Activated CD8-positive, alpha-beta memory T cell treated with anti-CD3 and anti-CD28 coated beads, Interleukin-2, amount 50 U/mL, for 48 hours (primary cell): ENCODE measurements at places on chromosomes 1 and 21.
A peak's percentile ranks its signal among the peaks of the same experiment; 100 is the strongest.

DNA sequence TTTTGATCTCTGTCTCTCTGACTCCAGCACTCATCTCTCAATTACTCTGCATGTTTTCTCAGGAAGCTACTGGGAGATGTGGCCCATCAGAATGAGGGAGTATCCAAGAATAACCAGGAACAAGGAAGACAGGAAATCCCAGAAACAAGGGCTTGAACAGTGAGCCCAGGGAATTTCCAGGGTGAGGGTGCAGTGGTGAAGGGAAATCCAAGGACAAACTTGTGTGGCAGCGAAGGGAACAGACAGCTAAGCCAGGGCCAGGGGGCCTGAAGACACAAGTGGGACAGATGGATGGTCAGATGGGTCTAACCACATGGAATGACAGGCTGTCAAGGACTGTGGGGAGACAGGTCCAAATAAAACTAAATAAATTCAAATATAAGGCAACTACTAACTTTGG is 121.8 kb upstream of the ERRFI1 start:
- DNase-seq = no peak

DNA sequence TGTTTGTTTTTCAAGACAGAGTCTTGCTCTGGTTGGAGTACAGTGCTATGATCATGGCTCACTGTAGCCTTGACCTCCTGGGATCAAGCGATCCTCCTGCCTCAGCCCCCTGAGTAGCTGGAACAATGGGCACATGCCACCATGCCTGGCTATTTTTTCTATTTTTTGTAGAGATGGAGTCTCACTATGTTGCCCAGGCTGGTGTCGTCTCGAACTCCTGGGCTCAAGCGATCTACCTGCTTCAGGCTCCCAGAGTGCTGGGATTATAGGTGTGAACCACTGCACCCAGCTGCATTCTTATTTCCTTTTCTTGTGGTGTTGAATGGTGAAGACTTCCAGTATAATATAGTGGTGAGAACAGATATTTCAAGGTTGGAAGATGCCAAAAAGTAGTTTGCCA is 28.0 kb downstream of the B3GALT5 start:
- no peak for DNase-seq

DNA sequence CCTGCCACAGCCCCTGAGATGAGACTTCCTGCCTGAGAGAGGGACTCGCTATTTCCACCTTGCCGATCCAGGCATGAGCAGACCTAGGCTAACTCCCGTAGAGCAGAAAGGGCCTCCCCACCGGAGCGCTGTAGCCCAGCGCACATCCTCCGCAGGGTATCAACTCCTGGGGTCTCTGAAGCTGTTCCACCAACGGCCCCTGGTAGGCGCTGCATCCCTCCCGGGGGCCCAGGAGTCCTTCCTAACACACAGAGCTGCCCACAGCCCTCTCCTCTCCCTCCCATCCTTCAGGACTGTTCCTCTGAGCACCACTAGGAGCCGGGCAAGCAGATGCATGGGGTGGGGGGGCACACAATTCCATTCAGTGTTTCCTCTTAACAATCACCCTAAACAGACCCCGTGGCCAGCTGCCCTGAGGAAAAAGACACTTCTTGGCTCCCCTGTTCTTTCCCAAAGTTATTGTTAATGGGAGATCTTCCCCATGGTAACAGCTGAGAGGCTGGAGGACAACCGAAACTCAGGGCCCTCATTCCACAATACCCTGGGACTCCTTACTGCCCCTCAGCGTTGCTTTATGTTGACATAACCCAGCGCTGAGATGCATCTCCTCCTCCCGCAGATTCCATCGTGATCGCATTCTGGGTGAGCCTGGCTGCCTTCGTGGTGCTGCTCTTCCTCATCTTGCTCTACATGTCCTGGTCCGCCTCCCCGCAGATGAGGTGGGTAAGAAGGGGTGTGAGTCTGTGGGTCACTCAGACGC is 7.5 kb downstream of the MRAP start:
- no peak for DNase-seq

DNA sequence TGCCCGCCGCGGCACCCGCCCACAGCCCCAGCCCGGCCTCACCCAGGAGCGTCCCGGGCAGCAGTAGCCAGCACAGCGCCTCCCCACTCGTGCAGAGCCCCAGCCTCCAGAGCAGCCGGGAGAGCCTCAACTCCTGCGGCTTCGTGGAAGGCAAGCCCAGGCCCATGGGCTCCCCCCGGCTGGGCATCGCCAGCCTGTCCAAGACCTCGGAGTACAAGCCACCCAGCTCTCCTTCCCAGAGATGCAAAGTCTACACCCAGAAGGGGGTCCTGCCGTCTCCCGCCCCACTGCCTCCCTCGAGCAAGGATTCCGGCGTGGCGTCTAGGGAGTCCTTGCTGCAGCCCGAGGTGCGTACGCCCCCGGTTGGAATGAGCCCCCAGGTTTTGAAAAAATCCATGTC is 531.2 kb downstream of the KIF26B start:
- no peak for DNase-seq

- DNase-seq = no peak
Observed at GRCh38 chr1:179881642-179882252, 338 bp upstream of the TOR1AIP1 start.

DNA sequence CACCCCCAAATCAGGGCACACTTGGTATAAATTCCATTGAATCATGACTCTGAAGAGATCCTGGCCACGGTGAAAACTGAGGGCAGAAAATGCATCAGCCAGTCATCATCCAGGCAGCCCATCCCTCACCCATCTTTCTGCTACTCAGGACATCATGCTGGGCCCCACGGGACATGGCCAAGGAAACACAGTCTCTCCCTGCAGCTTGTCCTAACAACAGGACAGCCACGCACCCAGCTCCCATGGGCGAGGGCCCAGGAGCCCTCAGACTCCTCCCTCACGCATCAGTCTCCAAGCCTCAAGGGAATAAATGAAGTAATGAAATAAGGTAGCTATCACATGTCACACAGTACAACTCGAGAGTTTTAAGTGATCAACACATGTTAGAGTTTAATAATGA is 37.8 kb downstream of the ELK4 start:
- DNase-seq = peak; percentile 51

DNA sequence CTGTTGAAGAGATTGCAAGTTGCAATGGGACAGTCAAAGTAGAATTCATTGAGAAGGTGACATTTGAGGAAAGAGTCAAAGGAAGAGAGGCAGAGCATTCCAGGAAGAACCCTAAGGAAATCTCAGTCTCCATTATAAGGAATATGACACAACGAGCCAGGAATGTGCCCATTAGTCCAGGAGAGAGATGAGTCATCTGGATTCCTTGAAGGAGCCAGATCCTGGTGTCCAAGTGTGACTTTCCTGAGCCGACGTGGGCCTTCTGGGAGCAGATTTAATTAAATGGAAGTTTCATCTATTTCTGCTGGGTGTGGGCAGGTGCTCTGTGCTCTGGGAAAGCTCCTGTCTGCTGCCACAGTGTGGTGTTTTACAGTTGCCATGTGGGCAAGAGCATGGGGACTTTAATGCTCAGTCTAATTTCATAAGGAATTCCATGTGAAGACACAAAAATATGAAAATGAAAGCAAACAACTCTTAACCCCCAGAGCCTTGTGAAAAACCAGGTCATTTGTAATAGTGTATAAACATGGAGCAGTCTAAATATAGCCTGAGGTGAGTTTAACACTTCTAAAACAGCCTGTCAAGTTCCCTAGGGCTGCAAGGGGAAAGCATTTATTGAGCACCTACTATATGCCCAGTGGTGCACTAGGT is 111.4 kb upstream of the ARTN start:
- no peak for DNase-seq

- no peak for DNase-seq
Observed at GRCh38 chr1:159829273-159829634, 2.6 kb downstream of the SLAMF8 start.

GRCh38 chr1:18009478-18009961 is 98.1 kb upstream of the IGSF21 start:
- DNase-seq = no peak

- DNase-seq = no peak
Observed at GRCh38 chr1:215911406-215911968, 344.4 kb downstream of the KCTD3 start.

GRCh38 chr1:110628323-110629105 is 22.4 kb upstream of the KCNA2 start:
- DNase-seq = no peak

GRCh38 chr1:54542962-54543539 is 5.0 kb upstream of the ACOT11 start:
- no peak for DNase-seq

GRCh38 chr1:65435987-65436386 is 15.5 kb downstream of the LEPR start:
- no peak for DNase-seq

DNA sequence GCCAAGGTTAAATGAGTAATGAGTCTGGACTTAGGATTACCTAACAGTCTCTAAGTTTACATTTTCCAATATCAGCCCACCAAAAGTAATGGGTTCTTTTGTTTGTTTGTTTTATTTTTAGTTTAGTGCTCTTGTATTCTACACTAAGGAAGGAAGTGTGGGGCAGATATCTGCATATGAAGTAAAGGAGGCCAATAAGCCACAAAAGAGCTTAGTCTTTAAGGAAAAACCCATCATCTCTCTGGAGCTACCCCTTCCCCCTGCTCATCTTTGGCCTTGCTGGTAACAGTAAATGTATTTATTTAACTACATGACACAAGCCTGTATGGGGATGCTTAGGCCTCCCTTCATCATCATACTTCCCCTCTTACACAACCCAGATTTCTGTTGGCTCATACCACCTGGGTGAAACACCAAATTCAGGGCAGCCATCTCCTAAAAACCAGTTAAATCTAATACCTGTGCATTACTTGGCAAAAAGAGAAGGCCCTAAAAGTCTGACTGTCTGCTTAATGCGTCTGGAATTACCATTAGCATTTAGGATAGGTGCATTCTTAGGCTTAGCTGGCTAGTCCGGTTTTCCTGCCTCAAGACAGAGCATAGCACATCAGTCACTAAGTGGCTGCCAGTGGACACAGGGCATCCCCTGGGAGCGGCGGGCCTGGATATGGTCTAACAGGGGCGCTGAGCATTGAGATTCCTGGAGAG is 96.8 kb upstream of the ADGRL2 start:
- no peak for DNase-seq

DNA sequence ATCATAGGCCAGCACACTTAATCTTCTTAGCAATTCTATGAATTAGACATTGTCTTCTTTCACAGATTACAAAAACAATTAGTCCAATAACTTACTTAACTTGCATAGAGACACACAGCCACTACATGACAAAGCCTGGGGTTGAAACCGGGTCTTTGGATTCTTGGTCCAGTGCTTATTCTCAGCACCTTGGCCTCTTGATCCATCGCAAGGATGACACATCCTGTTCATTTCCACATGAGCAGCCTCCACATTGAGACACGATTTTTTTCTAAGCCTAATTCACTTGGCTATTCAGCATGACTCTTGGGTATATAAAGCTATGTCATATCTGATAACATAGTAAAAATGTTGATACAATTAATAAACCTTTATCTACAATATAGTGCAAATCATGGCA is 221.0 kb upstream of the FOXD3 start:
- DNase-seq = no peak

- DNase-seq = no peak
Observed at GRCh38 chr1:31523769-31524168, 52.5 kb upstream of the TINAGL1 start.

GRCh38 chr1:177209357-177209756 is 38.6 kb downstream of the BRINP2 start:
- no peak for DNase-seq

- no peak for DNase-seq
Observed at GRCh38 chr1:245906207-245906606, 600.9 kb downstream of the SMYD3 start.

DNA sequence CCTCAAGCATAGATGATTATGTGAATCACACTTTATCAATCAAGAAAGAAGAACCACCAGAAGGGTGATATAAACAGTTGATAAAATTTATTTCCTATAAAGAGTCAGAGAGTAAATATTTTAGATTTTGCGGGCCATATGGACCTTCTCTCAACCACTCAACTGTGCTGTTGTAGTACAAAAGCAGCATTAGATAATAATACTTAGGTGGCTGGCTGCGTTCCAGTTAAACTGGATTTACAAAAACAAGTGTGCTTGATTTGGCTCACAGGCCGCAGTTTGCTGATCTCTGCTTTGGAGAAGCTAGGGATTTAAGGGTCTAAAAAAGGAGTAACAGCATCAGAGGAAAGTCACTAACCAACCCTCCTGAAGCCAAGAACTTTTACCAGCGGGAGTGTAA is 1406.0 kb downstream of the KCNT2 start:
- no peak for DNase-seq

- DNase-seq = no peak
Observed at GRCh38 chr1:107244709-107245500, 104.1 kb downstream of the NTNG1 start.

GRCh38 chr1:85275701-85276214 is 674 bp downstream of the BCL10 start:
- DNase-seq = no peak

- DNase-seq = no peak
Observed at GRCh38 chr1:11488201-11488770, 9.3 kb downstream of the DISP3 start.

DNA sequence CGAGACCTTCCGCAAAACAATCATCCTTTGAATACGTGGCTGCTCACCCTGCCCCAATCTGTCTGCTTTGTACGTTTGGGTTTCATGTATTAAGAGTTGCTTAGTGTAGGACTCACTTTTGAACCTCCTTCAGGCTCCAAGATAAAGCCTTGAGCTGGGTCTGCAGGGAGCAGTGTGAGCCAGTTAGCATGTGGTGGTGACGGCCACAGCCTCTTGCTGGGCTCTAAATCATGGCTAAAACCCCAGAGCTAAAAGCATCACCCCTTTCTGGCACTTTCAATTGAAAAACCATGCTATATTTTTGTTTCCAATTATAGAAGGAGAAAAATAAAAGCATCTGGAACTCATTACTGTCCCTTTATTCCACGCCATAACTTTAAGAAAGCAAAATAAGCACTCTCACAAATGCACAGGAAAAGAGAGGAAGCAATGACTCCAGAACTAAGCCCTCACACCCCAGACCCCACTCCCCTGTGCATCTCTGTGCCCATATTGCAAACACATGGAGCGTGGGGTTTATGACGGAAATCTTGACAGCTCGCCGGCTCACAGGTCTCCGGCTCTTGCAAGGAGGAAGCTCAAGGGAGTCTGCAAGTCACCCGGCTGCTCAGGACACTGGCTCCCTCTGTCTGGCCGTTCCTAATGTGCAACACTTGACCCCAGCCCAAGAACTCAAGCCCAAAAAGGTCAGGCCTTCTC is 135.5 kb downstream of the MIS18A start:
- DNase-seq = no peak

- peak; percentile 13 for DNase-seq
Observed at GRCh38 chr1:39754906-39755504, 16.1 kb downstream of the OXCT2 start.

DNA sequence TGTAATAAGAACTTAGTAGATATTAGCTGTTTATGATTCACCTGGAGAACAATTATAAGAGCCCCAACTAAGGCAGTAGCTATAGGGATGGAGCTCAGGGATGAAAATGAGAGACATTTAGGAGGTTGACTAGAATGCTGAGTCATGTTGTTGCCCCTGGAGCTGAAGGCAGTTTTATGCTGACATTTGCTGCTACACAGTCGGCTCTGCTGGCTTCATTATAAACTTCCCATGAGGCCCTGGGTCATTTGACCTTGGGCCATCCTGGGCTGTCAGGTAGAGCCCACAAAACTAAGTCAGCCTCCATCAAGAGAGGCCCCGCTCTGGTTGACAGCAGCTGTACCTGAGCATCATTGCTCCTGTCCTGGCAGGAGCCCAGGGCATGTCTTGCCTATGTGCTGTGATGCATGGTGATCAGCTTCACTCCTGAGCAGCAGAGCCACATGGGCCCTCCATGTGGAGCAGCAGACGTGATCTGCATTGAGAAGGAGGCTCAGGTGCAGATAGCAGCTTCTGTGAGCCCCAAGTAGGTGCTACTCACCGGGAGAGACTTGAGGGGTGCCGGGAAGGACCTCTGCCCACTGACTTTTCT is 112.4 kb downstream of the TBX19 start:
- no peak for DNase-seq
